ENCODE measurements at places on chromosomes 7 and 10. TPM values are rescaled to one million over a fixed set of nuclear protein-coding genes. Genes with fewer than 3 reads are reported as not detected.

Gene TMEM236
- not detected for total RNA-seq

DNA sequence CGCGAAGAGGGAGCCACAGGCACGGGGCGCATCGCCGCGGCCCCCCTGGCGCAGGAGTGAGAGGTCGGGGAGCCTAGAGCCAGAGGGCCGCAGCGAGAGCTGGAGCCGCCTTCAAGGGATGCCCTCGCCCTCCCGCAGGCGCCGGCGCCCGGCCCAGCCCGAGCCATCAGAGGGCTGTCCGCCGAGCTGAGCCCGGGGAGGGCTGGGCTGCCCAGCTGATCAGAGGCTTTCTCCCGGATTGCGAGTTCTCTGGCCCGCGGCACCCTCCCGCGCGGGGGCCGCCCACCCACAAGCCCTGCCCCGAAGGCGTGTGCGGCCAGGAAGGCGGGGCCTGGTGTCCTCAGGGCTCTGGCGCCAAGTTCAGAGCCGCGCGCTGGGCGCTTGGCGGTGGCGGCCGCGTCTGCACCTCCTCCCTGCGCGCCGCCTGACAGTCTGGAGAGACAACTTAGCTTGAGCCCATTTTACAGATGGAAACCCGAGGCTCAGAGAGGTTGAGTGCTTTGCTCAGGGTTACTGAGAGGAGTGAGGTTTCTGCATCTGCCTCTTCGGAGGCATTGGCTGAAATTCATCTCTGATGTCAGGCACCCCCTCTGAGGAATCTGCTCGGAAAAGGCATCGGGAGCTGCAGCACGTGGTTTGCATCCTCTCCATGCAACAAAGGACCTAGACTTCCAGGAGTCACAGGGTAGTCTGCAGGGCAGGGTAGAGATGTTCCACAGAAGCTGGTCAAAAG lies 3.8 kb upstream of the ANTXRL start:
- H3K36me3 ChIP-seq = no peaks in the 10 kb centered on the region
- peaks cover 34% of the 10 kb centered on the region for H3K4me1 ChIP-seq
- peak; percentile 69 for DNase-seq
- H3K27me3 ChIP-seq = peaks cover 19% of the 10 kb centered on the region
- H3K4me3 ChIP-seq = peak overlapping the region; percentile 78

DNA sequence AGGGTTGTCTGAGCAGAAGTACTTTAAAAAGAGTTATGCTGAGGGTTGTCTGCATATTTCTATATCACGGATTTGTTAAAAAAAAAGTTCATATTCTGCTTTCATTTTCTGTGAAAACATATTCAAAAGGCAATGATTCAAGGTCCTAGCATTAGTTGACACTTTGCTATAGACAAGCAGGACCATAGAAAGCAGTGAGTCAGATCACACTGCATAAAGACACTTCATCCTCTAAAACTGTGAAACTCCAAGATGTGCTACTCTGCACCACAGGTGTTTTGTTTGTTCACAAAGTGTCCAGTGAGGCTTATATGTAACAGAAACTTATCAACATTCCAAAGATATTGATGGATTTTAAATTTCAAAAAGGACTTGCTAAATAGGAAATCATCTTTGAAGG lies 47.0 kb downstream of the SPAM1 start:
- no peaks in the 10 kb centered on the region for H3K36me3 ChIP-seq
- no peaks in the 10 kb centered on the region for H3K27me3 ChIP-seq
- H3K4me1 ChIP-seq = no peaks in the 10 kb centered on the region

DNA sequence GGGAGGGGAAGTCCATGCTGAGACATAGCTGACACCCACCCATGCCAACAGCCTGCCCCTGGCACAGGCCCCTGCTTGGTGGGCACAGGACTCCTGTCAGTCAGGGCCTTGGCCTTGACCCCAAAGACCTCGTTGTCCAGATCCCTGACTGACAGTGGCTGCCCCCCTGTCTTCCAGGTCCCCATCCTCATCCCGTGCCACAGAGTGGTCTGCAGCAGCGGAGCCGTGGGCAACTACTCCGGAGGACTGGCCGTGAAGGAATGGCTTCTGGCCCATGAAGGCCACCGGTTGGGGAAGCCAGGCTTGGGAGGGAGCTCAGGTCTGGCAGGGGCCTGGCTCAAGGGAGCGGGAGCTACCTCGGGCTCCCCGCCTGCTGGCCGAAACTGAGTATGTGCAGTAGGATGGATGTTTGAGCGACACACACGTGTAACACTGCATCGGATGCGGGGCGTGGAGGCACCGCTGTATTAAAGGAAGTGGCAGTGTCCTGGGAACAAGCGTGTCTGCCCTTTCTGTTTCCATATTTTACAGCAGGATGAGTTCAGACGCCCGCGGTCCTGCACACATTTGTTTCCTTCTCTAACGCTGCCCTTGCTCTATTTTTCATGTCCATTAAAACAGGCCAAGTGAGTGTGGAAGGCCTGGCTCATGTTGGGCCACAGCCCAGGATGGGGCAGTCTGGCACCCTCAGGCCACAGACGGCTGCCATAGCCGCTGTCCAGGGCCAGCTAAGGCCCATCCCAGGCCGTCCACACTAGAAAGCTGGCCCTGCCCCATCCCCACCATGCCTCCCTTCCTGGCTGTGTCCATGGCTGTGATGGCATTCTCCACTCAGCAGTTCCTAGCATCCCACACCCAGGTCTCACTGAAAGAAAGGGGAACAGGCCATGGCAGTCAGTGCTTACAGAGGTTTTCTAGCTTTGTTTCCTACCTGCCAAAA lies 197.2 kb downstream of the EBF3 start:
- no peaks in the 10 kb centered on the region for H3K4me1 ChIP-seq
- no peak overlapping the region for H3K4me3 ChIP-seq
- H3K27ac ChIP-seq = no peak overlapping the region
- peaks cover 6% of the 10 kb centered on the region for H3K36me3 ChIP-seq

Gene CHAT
- not detected for total RNA-seq

DNA sequence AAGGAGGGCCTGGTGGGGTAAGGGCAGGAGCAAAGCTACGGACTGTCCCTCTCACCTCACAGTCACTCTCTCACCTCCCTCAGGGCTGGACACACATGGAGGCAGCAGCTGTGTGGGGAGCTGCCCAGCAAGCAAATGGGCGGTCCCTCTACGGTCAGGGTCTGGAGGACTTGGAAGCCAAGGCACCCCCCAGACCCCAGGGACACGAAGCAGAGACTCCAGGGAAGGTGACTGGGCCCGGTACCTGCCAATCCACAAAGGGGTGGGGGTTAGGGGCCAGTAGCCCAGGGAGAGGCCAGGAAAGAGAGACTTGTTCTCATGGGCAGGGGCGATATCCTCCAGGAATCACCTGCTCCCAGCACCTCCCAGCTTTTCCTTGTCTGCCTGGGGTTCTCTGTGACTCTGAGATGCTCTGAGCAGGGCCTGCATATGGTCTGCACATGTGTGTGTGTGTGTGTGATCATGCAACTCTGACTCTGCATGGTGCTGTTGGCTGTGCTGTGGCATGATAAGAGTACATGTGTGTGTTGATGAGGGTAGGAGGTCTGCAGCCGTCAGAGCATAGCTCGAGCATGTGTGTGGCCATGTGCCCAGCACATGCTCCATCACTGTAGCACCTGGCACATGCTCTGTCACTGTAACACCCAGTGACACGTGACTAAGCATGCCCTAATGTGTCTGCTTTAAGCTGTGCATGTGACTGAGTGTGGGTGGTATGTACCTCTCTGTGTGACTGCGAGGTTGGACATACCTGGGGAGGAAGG lies 4.6 kb upstream of the LDB3 start:
- no peak for DNase-seq
- H3K36me3 ChIP-seq = no peaks in the 10 kb centered on the region
- no peak overlapping the region for H3K4me3 ChIP-seq
- H3K4me1 ChIP-seq = no peaks in the 10 kb centered on the region

Data from activated CD8-positive, alpha-beta T cell treated with anti-CD3 and anti-CD28 coated beads, Interleukin-2, amount 10 ng/mL, durations not matched to agents 7 days and 5 days (primary cell).